NCI-H69 (cell line): ENCODE measurements at places on chromosomes 16 and 17.

GRCh38 chr17:17739388-17740066 is 58.3 kb downstream of the RAI1 start:
- peak; percentile 29 for DNase-seq

- peak; percentile 42 for DNase-seq
Observed at GRCh38 chr17:73393962-73394361, 82.2 kb upstream of the CDC42EP4 start.

GRCh38 chr16:57156351-57156703 is 29.5 kb downstream of the PSME3IP1 start:
- DNase-seq = no peak

DNA sequence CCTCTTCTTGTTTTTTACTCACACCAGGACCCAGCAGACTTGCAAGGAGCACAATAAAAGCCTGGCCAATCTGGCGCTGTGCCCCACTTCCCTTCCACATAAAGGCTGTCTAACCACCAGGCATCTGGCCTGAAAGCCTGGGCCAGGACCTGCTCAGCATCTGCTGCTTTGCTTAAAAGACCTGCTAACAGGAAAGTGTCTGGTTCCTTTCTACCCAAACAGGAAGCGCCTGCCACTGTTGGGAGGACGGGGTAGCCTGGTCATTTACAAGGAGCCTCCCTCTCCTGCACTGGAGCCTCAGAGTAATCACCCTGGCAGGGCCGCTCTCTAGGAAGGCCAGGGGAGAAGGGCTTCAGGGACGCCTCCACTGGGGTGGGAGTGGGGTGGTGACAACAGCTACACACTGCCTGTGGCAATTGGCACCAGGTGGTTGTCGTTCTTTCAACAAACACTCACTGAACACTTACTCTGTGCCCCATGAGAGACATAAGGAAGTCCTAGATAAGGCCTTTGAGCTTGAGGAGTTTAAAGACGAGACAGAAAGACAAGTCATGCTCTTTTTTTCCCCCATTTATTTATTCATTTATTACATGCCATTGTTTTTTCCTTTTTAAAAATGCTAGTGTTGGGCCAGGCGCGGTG is 6.3 kb upstream of the MMP28 start:
- DNase-seq = peak; percentile 91
